ENCODE measurements at places on chromosomes 7 and 10.
A peak's percentile ranks its signal among the peaks of the same experiment; 100 is the strongest.

DNA sequence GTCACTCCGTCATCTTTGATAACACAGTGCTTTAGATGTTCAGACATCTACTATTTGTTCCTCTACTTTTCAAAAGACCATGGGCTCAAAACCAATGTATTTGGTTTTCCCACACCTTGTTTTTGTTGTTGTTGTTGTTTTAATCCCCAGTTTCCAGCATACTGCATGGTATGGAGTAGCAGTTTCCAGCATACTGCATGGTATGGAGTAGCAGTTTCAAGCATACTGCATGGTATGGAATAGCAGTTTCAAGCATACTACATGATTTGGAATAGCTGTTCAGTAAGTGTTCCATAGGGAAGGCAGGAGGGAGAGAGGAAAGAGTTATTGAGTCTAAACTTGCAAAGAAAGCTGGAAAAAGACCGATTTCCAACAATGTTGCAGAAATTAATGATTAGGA, 314.3 kb upstream of the PRKCQ start:
- no peak for DNase-seq

- DNase-seq: peak; percentile 87
Observed at GRCh38 chr7:106009503-106010226, 46.6 kb downstream of the CDHR3 start.

DNA sequence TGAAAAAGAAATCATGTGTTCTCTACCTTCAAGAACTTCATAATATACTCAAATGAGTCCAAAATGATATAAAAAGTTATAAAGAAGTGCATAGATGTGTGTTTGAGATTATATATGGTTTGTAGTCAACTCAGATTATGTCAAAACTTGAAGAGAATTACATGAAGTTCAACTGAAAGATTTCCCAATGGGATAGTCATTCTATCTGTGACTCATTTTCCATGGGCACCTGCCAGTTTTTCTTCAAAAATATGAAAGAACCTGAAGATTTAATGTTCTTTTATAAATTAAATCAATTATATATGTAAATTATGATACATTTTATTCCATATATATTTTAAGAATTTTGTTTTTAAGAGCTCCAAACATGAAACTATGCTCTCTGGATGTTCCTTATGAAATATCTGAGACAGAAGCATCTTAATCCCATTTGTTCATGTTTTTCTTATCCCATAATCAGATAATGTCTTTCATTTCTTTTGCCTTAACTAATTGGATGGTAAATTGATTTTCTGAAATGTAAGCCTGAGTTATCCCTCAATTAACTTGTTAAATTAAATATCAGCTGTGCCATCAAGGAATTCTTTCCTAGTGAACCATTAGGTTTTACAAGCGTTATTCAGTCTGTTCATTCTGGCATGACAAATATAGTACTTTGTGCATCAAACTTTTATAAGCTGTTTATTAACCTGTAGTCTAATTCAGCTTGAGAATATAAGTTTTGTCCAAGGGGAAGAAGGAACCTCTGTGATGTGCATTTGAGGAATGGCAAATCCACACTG, 387.1 kb downstream of the IPMK start:
- DNase-seq: no peak

DNA sequence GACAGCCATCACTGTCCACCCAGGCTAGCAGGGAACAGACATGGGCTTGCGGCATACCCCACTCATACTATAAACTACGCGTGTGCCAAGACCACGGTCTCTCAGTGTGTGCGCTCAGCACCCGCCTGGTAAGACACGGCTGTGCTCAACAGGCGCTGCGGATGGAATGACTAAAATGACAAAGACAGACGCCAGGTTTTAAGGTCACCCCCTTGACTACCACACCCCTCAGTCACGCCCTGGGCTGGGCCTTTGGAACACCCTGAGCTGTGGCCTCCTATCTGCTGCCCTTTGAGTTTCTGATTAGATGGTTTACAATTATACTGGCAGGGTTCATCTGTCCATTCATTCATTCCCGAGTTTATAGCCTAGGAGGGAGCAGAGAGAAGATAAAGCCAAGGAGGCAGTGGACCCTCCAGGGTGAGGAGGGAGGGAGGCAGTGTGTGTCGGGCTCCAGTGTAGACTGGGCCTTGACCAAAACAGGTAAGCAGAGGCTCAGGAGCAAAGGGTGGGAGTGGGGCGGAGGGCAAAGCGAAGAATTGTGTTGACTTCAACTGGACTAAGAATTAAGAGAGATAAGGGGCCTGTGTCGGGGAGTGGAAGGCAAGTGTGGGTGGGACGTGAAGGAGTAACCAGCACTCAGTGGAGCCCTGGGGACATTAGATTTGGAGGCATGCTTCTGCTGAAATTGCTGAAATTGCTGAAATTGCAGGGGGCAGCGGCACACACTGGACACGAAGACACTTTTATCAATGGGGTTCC, 35.0 kb downstream of the TNS3 start:
- DNase-seq: no peak

DNA sequence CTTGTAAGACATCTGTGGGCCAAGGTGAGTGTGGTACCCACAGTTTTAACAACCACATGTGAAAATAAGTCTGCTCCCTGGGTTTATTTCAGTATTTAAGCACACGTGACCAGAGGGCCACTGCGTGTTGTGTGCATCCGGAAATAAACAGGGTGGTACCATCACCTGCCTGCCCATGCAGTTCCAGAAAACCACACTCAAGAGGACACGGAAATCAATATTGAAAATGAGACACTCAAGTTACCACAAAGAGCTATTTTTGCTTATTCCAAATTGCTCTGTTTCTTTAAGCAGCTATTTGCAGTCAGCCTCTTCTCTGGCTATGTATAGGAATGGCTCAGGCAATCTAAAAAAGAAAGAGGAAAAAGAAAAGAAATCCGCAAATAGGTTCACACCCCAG, 71.8 kb upstream of the LOXL4 start:
- DNase-seq: no peak

DNA sequence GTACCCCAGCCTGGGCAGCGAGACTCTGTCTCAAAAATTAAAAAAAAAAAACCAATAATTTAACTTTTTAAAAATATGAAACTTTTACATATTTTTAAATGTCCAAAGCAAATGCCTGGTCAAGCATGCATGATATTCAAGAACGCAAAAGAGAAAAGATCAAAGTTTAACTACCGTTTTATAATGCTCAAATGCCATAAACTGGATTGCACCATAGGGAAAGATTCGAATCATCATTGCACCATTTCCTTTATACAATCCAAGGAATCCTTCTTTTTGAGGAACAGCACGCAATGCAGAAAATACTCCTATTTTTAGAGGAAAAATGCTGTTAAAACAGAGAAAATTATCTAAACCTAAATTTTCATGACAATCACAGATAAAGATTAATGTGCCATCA, 20.9 kb downstream of the SLC25A16 start:
- DNase-seq: no peak

DNA sequence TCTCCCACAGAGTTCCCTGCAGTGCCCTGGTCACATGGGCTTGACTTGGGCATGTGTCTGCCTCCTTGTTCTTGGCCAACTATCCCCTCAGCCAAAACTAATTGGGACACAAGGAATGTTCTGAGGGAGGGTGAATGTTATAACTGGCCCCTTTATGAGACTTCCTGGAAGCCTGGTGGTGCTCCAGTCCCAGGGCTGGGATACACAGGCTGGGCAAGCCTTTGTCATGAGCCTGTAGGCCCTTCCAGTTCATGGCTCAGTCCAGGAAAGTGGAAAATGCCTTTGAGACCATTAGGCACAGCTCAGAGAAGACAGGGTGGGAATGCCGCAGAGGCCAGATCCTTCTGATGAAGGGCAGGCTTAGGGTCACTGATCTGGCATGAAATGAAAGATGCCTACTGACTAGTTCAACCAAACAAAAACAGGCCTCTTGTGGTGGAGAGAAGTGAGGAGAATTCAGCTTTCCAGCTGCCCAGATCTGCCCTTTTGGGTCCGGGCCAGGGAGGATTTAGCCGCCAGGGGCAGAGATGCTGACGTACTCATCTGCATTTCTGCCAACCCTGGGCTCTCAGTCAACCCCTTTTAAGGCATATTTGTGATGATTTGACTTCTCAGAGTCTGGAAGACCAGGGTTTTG, 961.5 kb downstream of the KCNMA1 start:
- no peak for DNase-seq

DNA sequence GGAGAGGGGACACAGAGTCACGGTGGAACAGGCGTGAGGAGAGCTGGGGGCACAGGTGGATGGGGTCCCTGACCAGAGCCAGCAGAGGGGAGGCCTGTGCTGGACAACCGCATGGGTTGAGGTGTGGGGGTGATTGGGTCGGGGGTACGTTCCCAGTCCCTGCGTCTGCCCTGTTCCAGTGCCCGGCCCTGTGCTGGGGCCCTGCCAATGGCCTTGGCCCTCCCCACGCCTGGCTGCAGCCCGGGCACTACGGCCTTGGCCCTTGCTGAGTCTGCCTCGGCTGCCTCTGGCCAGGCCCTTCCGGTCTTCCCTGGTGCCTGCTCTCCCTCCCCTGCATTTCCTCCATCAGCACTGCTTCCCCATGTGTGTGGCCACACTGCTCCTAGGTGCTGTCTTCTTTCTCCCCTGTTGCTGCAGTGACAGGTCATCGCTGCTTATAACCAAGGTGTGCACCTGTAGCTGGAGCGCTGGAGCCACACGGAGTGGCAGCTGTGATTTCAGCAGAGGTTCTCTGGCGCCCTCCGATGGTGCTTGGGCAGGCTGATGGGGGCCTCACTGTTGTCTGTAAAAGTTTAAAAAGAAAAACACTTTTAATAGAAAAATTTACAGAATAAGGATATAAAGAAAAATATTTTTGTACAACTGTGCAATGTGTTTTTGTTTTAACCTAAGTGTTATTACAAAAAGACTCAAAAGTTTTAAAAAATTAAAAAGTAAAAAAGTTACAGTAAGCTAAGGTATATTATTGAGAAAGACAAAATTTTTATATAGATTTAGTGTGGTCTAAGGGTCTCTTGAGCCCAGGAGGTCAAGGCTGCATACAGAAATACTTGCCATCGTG, 45.2 kb upstream of the BHLHA15 start:
- peak; percentile 66 for DNase-seq

- DNase-seq: no peak
Observed at GRCh38 chr7:80263333-80263732, 128.7 kb downstream of the GNAI1 start.

- DNase-seq: no peak
Observed at GRCh38 chr7:3087243-3087755, 43.6 kb upstream of the CARD11 start.

GRCh38 chr7:120654241-120654640, 203.7 kb downstream of the TSPAN12 start:
- DNase-seq: no peak

DNA sequence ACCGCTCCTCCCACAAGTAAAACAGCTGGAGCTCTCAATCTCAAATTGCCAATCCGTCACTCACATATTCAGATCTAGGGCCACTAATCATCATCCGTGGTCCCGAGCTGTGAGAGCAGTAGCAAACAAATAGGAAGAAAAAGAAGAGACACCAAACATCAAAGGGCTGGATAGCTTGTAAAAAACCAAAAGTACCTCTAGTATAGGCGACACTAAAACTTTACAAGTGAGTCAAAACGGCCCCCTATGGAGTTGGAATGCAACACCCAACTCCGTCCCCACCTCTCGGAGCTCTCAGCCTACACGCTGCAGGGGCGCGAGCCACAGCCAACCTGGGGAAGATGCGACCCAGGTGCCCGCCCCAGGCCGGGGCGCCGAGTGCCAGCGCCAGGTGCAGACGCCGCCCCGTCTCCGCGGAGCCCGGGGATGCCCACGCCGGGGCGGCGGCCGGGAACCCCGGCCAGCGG, 581 bp downstream of the FAM3C start:
- DNase-seq: peak; percentile 64

DNA sequence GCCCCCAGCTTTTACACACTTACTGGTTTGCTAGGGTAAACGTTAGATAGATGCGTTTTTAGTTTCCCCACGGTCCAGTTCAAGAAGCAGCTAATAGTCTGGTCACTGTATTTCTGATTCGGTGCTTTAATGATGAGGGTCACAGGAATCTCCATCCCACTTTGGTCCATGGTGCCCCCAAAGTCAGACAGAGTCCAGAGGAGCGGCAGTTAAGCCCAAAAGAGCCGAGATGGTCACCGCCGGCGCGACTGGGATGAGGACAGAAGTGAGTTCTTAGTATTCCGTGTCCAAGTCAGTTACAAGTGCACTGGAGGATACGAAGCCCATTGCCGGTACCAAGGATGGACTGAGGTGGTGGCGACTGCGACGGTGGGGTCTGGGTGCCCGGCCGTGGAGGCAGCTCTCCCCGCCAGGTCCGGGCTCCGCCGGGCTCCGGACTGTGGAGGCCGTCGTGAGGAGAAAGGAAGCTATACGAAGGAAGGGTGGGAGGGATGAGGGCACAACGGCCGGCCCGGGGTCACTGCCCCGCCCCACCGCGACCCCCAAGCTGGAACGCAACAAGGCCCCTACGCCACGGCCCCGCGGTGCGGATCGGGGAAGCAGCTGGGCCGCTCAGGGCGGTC, 663 bp downstream of the HERPUD2 start:
- no peak for DNase-seq

DNA sequence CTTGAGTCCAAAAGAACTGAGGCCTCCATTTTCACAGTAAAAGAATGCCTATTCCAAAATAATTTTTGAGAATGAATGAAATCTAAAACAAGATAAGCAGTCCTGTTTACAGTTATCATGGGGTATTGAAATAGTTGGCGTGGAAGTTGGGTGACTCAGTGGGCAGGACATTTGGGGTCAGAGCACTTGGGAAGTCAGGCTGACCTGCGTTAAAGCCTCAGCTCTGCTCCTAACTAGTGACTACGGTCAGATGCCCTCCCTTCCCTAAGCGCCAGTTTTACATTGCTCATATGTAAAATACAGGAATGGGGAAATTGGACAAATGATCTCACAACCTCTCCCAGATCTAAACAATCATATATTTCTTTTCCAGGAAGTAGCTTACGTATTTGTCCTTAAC, 2.3 kb upstream of the PAPSS2 start:
- no peak for DNase-seq

GRCh38 chr7:29606287-29606721, 42.7 kb downstream of the PRR15 start:
- no peak for DNase-seq
